ENCODE measurements at places on chromosomes 2 and 18.
A peak's percentile ranks its signal among the peaks of the same experiment; 100 is the strongest.

DNA sequence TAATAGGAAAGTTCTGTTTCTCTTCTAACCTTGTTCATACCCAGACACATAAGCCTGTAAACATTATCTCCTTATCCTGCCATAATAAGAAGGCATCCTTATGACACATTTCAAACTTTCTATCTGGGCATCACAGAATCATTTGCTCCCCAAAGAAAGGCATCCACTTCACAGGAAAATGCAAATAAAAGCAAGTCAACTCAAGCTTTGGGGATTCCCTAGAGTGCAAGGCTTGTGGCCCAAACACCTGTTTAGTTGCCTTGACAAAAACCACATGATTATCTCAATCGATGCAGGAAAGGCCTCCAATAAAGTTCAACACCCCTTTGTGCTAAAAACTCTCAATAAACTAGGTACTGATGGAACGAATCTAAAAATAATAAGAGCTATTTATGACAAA lies 195.7 kb upstream of the GALNT5 start:
- no peak for DNase-seq

DNA sequence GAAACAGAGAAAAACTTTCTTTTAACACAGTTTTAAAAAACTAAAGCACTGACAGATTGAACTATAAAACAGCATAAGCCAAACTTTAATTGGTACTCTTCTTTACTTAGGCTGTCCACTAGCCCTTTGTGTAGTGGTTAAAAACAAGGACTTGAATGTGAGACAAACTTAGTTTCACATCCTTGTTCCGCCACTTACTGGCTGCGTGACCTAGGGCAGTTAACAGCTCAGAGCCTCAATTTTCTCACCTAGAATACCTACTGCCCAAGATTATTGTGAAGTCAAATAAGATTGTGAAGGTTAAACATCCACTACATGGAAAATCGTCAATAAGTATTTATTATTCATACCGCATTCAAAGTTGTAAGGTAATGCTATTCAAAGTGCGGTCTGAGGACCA lies 2.0 kb downstream of the WDR35 start:
- no peak for DNase-seq

- no peak for DNase-seq
Measured at GRCh38 chr2:219965287-219966194, 338.1 kb downstream of the SLC4A3 start.

DNA sequence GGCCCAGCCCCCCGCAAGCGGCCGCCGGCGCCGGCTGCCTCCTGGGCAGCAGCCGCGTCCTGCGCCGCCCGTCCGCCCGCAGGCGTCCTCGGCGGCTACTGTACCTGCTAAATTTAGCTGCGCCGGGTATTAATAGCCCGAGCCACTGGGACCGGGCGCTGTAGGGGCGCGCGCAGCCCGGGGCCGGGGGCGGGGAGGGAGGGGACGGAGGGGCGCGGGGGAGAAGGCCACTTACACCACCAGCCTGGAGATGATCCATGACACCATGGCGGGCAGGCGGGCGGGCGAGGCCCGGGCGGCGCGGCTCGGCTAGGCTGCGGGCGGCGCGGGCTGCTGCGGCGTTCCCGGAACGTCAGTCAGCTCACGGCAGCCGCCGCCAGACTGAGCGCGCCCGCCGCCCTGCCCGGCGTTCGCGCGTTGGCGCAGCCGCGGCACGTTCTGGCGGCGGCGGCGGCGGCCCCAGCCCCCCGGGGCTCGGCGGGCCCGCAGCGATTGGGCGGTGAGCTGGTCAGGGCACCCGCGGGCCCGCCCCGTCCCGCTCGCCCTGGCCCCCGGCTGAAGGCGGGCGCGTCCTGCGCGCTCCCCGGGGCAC lies at the start of gene REEP1:
TSS of gene REEP1 (minus strand) at position 383 of the 592 bp plus-strand sequence. CDS start at position 267, 116 bp downstream.
- DNase-seq, result no peak

DNA sequence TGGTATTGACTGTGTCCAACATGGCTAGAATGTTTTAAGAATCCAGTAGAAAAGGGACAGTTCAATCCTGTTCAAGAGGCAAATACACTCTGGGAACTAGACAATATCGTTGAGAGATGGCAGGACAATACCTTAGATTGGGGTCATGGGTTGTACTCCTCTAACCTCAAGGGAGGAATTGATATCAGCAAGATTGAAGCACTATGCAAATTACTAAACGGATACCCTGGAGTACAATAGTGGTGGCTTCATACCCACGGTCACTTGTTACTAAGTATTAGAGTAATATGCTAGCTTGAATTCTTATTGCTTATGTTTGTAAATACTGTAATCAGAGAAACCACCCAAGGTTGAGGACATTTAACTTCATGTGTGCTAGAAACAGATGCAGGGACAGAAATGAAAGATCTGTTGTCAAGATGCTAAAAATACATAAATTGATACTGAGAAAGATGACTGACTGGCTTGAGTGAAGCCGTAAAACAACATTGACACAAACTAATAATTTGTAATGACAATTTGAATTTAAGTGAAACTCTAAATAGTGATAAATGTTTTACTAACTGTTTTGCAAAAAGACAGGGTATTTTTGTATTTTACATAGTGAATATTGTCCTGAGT lies 73.3 kb downstream of the KCNJ3 start:
- no peak for DNase-seq

GRCh38 chr2:20611077-20611843 lies 39.6 kb downstream of the HS1BP3 start:
- peak; percentile 5 for DNase-seq

GRCh38 chr18:49177812-49178211 lies 227.0 kb upstream of the SMAD7 start:
- no peak for DNase-seq

DNA sequence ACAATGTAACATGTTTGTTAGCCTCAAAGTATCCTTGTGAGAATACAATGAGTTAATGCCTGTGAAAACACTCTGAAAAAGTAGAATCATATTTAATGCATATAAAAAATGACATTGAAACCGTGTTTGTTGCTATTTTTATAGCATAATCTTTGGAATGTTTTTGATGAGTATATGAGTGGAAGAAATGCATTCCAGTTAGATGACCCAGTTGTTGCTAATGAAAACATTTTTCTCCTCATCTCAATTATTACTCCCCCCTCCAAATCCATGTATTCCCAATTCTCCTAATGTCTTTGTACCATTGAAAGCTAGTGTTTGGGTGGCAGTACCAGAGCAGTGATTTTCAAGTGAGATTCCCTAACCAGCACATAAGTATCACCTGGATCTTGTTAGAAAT lies 67.1 kb upstream of the DSEL start:
- DNase-seq, result no peak

- DNase-seq, result no peak
Measured at GRCh38 chr2:31401580-31401979, 13.0 kb downstream of the XDH start.

- DNase-seq, result no peak
Measured at GRCh38 chr18:8933714-8934284, 168.7 kb upstream of the NDUFV2 start.

DNA sequence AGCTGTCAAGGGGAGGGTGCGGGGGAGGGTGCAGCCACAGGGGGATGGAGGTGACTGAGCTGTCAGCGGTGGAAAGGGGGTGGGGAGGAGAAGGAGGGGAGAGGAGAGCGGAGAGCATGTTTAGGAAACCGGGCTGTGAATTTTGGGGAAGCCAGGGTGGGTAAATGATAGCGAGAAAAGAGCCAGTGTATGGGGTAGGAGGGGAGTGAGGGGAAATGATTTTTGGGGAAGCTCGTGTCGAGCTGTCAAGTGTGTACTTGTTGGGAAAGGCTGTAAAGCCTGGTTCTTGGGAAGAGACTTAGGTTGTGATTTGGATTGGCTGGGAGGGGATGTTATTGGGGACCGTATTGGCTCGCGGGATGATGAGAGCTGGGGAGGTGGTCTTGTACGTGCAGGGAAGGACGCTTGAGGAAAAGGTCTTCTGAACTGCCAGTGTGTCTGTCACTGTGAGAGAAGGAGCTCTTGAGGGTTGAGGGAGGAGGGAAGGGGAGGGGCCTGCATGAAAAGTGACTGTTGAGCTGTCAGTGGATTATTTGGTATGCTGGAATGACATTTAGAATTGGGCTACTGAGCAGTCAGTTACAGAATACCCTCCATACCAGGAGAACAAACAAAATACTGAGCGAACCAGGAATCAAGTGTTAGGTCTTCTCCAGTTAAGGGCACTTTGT lies 1.0 kb downstream of the UBR3 start:
- DNase-seq, result peak; percentile 25

- no peak for DNase-seq
Measured at GRCh38 chr2:1283020-1283801, 130.1 kb upstream of the TPO start.

DNA sequence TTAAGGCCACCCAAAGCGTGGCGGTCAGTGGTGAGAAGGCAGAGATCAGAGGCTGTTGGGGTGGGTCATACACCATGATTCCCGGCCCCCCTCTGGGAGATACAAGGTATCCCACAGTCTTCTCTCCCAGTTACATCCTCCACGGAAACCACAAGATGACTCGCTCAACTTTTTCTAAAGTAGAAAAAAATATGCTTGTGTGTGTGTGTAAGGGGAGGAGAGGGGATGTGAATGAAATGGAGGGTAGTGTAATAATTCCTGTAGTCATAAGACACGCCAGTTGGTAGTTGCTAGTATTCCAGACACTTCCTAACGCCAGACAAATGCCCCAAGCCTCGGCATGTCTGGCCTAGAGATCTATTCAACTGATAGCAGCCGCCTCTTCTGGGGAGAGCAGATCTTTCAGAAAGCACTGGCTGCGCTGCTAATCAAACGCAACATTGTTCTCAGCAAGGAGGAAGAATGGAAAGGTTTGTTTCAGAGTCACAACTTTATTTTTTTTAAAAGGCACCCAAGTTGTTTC lies 143.5 kb downstream of the TGIF1 start:
- DNase-seq, result no peak

GRCh38 chr2:137705296-137705695 lies 259.0 kb upstream of the HNMT start:
- DNase-seq, result no peak

- DNase-seq, result no peak
Measured at GRCh38 chr18:58755304-58756010, 84.2 kb downstream of the MALT1 start.

- DNase-seq, result no peak
Measured at GRCh38 chr2:230691005-230691647, 21.5 kb upstream of the CAB39 start.

GRCh38 chr2:195879153-195879552 lies 189.5 kb downstream of the DNAH7 start:
- no peak for DNase-seq

GRCh38 chr2:113240915-113241911 lies 37.5 kb downstream of the PAX8 start:
- DNase-seq, result peak; percentile 66

DNA sequence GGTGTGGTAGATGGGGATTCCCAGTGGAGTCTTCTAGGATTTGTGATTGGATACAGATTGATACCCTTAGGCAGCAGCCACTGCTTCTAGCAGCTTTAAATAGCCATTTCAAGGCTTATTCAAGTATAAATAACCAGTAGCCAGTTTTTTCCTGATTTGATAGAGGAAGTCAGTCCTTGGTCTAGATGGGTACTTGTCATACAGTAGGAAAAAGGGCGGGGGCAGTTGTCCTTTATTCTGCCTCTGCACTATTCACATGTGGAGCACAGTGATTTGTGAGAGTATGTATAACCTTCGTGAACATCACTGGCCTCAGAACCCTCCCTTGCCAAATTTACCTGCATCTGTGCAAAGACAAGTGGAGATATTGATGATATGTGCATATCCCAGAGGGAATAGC lies 6.8 kb downstream of the PPP1CB start:
- no peak for DNase-seq

DNA sequence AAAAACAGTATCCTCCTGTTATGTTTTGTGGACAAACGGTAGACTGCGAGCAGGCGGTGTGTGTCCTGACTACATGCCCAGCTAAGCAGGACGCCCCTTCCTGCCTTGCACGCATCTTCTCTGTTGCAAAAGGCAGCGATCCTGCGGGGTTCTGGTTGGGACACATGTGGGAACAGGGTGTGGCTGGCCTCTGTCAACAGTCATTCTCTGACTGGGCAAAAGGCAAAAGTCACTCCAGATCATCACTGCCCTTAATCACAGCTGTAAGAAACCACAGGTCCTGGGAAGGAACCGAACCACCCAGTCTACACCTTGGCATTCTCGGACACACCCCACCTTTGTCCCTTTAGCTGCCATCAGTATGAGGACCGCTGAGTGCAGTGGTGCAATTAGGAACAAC lies 44.3 kb upstream of the TMEM87B start:
- peak; percentile 43 for DNase-seq

DNA sequence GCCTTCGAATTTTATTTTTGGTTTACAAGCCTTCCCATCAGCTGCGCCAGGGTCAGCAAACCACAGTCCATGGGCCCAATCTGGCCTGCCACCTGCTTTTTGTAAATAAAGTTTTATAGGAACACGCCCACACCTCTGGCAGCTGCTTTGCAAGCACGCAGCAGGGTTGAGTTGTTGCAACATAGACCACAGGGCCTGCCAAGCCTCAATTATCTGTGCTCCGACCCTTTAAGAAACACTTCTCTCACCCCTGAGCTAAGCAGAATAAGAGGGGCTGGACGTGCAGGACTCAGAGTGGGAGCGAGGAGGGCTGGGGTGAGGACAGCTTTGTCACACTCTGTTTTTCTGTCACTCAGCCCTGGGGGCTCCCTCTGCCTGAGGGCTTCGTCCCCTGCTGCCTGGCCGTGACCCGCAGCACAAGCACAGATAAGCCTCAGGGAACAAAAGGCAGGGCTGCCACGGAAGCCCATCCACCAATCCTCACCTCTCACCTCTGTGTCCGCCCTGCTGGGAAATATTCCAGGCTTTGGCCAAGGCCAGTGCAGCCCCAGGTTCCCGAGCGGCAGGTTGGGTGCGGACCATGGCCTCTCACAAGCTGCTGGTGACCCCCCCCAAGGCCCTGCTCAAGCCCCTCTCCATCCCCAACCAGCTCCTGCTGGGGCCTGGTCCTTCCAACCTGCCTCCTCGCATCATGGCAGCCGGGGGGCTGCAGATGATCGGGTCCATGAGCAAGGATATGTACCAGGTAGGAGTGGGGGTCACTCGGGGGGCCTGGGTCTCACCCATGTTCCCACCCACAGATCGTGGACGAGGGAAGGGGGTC lies at the start of gene AGXT:
TSS of gene AGXT (plus strand) at position 539 of the 823 bp plus-strand sequence. CDS start at position 581, 42 bp downstream.
- no peak for DNase-seq

- DNase-seq, result no peak
Measured at GRCh38 chr18:63834471-63835113, 52.9 kb upstream of the SERPINB2 start.

DNA sequence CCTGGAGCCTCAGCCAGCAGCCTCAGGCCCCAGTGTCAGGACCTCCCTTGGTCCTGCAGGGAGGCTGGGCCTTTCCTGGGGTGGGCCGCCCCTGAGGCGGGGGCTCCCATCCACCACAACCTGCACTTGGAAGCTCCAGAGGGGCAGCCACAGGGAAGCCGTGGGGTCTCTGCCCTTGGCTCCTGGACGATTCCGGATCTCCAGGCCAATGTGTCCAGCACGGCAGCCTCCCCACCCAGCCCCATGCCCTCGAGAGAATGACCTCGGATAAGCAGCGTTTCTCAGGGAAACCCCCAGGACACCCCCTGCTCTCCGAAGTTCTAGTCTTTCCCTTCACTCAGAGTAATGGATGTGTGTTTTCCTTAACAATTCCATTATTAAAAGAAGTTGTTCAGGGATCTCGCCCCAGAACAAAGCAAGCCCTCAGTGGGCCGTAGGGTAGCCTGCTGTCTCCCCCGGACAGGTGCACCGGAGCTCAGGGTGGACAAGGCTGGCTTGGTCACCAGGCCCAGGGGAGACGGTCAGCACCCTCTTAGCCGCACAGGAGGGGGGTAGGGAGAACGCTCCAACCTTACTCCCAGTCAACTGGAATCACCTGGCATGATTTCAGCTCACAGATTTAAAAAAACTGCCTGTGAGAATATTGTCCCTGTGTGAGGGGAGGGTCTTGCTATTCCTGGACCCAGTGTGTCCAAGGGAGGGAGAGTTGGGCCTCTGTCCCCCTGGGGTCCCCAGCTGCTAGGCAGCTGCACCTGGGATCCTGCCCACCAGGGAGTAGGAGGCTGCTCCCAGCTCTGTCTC lies 72.2 kb upstream of the OTOS start:
- DNase-seq, result no peak

Measured in CD4-positive, alpha-beta T cell treated with Interleukin-15 for 1 hour (primary cell).